ENCODE measurements at places on chromosomes 4 and X. TPM values are rescaled to one million over a fixed set of nuclear protein-coding genes. Genes with fewer than 3 reads are reported as not detected.

CXCL10 gene
- 1.0 TPM for total RNA-seq

- H3K27ac ChIP-seq: no peak overlapping the region
- H3K36me3 ChIP-seq: no peaks in the 10 kb centered on the region
- no peak for DNase-seq
- peaks cover 16% of the 10 kb centered on the region for H3K4me1 ChIP-seq
These were observed 217.9 kb downstream of the HS6ST2 start for GRCh38 chrX:132740316-132741123.

SOX3 gene
- not detected for total RNA-seq

DNA sequence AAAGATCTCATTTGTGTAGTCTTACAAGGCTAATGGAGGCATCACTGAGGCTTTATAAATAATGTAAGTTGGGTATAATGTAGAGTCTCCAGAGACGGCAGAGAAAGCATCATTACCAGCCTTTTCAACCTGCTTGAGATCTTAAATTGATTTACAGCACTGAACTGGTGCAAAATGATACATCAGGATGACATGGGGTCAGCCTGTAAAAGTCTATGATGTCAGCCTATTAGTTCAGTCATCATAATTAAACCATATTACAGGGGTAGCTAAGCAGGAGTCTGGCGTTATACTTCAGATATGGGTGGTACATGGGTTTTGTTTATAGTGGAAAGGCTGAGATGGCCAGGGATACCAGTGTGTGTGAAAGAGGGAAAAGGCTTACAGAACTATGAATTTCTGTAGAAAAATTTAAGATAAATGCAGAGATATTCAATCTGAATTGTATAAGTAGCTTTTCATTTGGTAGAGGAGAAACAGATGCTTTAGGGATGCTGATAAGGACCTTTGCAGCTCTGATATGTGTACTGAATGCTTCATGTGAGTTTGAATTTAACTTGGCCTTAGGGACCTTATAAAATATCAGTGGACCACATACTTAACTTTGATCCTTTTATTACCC is 2.7 kb downstream of the SMAD1 start:
- no peak for DNase-seq
- H3K27me3 ChIP-seq: peaks cover 9% of the 10 kb centered on the region

DNA sequence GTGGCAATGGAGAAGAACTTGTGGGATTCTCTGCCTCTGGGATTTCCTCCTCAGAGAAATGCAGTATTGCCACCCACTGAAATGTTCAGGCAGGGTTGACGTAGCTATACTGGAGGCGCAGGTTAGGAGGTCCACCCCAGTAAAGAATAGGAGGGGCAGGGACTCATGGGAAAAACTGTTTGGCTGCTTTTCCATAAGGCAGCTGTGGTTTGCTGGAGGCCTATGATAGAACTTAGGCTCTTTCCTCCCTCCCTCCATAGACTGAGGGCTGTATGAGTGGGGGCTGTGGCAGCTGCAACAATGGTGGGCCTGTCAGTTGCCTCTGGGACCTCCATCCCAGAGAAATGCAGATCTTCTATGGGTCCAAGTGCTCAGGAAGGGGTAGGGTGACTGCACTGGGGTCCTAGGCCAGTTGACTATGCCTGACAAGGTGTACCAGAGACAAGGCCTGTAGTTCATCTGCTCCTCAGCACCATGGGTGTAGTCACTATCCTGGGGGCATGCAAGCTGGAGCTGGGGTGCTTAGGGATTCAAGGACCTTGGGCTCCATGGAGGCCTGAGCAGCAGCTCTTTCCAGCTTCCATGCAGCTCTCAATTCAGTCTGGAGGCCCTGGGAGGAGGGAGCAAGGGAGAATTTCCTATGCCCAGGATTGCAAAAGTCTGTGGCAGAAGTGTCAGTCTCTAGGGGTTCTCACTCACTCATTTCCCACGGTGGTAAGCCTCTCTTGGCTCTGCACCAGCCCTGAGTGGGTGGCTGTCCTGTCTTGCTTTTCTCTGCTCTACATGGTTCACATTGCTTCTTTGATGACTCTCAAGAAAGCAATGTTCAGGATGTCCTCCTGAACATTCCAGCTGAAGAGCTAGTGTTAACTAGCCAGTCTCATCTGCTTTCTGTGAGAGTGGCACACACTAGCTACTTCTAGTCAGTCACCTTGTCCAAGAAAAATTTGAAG is 353.0 kb downstream of the IDS start:
- no peaks in the 10 kb centered on the region for H3K36me3 ChIP-seq
- no peak overlapping the region for H3K27ac ChIP-seq
- no peak overlapping the region for H3K4me3 ChIP-seq
- no peak for DNase-seq

DNA sequence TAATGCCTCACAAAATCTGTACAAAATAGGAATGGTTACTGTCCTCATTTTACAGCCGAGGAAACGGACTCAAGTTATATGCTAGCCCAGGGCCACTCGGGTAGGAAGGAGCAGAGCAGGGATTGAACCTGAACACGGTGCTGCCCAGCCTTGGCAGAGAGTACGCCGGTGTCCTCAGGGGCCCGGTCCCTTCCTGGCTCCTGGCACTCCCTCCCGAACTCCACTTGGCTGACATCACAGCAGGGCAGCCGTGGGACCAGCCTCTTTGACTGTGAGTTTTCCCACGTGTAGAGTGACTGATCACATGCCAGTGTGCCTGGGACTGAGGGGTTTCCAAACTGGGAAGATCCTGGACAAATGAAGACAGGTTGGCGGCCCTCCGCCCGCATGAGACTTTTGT is 23.7 kb downstream of the MAN2B2 start:
- no peak overlapping the region for H3K27ac ChIP-seq
- H3K4me1 ChIP-seq: no peaks in the 10 kb centered on the region
- no peak overlapping the region for H3K4me3 ChIP-seq
- no peaks in the 10 kb centered on the region for H3K27me3 ChIP-seq

DNA sequence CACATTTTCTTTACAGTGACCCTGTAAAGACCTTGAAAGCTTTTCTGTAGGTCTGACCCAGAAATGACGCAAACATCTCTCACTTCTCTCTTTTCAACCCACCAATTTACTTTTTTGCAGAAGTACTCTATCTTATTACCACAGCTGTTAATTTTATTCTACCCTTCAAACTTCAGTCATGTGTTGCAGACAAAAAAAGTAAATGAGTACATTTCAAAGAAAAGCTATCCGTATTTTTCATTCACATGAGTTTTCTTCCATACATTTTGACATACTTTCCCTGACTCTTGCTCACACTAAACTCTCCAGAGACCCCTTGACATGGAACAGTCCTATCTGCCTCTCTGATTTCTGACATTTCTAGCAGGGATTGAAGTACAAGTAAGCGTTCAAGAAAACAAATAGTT is 51.7 kb downstream of the SLC7A11 start:
- peaks cover 5% of the 10 kb centered on the region for H3K27me3 ChIP-seq
- H3K27ac ChIP-seq: no peak overlapping the region
- no peaks in the 10 kb centered on the region for H3K4me1 ChIP-seq

DNA sequence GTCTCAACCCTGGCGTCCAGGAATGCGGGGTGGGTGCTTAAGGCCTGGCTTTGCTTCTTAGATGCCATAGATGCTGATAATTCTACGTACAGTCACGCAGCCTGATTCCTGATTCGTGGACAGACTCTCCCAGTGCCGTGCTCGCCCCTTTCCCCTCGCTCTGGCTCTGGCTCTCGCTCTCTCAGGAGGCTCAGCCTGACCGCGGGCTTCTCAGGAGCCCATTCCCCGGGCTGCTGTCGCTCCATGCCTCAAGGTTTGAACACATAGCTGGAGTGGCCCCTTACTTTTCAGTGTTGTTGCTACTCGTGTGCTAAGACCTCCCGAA is 59.2 kb upstream of the ZC4H2 start:
- H3K4me3 ChIP-seq: peak overlapping the region; percentile 87
- H3K27me3 ChIP-seq: no peaks in the 10 kb centered on the region
- no peak for DNase-seq
- peaks cover 17% of the 10 kb centered on the region for H3K4me1 ChIP-seq
- no peaks in the 10 kb centered on the region for H3K36me3 ChIP-seq
- H3K27ac ChIP-seq: peak overlapping the region; percentile 85

DNA sequence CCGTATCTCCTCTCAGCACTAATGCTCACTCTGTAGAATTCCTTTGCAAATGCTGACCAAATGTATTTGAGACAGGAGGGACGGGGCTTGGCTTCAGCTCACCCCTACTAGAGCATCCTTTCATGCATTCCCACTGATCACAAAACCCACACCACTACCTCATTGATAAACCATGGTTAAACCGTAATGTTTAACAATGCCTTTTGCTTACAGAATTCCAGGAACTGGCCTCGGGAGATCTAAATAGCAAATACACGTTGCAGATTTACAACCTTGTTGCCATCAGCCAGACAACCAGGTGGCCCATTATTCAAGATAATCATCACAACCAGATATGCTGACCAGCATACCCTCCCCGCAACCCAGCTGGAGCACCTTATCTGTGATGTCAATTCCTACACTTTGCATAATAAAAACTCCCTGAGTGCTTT is 391.9 kb downstream of the KCTD8 start:
- H3K4me1 ChIP-seq: no peaks in the 10 kb centered on the region
- H3K27me3 ChIP-seq: no peaks in the 10 kb centered on the region
- DNase-seq: no peak

SERTM2 gene
- not detected for total RNA-seq

DNA sequence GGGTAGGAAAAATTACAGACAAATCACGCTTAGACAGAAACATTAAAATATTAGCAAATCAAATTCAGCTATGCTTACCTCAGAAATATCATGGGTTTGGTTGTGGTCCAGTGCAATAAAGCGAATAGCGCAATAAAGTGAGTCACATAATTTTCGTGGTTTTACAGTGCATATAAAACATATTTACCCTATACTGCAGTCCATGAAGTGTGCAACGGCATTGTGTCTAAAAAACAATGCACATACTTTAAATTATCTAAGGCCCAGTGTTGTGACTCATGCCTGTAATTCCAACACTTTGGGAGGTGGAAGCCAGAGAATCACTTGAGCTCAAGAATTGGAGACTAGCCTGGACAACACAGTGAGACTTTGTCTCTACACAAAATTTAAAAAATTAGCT is 195.7 kb upstream of the IL1RAPL1 start:
- H3K4me1 ChIP-seq: no peaks in the 10 kb centered on the region
- no peaks in the 10 kb centered on the region for H3K27me3 ChIP-seq
- H3K36me3 ChIP-seq: no peaks in the 10 kb centered on the region
- no peak overlapping the region for H3K4me3 ChIP-seq
- no peak for DNase-seq

PDGFRA gene
- not detected for total RNA-seq

- H3K36me3 ChIP-seq: no peaks in the 10 kb centered on the region
- no peaks in the 10 kb centered on the region for H3K27me3 ChIP-seq
- DNase-seq: no peak
- H3K27ac ChIP-seq: no peak overlapping the region
- no peak overlapping the region for H3K4me3 ChIP-seq
These were observed 470.6 kb upstream of the GALNTL6 start for GRCh38 chr4:171342646-171343045.

F8A1 gene
- total RNA-seq: 7.9 TPM

DNA sequence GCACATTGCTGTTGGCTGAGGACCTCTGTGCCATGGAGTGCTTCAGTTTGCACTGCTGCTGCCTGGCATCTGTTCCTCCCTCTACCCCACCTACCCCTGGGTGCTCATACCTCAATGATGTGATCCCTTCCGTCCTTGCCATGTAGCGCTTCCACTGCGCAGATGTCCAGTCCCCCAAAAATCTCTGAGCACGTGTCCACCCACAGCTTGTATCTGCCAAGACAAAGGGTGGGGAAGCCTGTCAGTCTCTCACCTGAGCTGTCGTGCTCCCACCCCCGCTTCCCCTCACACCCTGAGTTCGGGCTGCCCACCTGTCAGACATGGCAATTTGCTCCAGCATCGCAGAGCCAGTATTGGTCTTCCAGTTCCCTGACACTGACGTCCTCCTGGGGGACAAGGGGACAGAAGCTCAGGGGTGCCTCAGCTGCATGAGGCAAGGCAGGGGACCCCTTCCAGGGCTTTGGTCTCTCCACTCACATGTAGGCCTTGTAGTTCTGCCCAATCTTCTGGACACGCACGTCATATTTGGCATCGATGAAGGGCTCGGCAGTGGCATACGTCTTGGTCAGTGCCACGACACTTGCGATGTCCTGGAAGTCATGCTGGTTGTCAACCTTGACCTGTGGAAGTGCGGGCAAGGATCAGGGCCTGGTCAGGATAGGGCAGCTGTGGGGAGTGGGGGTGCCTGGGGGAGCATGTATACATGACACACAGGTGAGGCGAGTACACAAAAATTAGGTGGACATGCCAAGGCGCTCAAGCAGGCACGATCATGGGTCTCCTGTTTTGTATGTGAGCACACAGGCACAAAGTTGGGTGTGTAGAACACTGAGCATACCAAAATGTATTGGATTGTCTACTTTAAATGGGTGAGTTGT is 6.0 kb upstream of the TIMP1 start:
- no peak overlapping the region for H3K4me3 ChIP-seq
- DNase-seq: no peak
- H3K36me3 ChIP-seq: peaks cover 12% of the 10 kb centered on the region
- H3K27me3 ChIP-seq: peaks cover 4% of the 10 kb centered on the region
- no peak overlapping the region for H3K27ac ChIP-seq
- peaks cover 31% of the 10 kb centered on the region for H3K4me1 ChIP-seq

ADH1B gene
- not detected for total RNA-seq

TLR10 gene
- total RNA-seq: not detected

GLRA3 gene
- not detected for total RNA-seq

DNA sequence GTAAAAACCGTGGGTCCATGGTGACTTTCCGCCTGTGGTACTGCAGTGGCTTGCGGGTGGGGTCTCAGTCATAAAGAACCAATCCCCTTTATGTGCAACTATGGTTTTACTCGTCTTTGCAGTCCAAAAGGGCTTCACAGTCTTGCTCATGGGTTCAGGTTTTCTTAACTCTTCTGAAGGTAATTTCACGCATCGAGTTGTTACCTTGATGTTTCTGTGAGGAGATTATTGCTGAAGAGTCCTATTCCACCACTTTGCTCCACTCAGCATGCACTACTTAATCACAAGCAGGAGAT is 41.5 kb downstream of the F8 start:
- H3K27ac ChIP-seq: no peak overlapping the region
- no peaks in the 10 kb centered on the region for H3K36me3 ChIP-seq
- DNase-seq: no peak

DNA sequence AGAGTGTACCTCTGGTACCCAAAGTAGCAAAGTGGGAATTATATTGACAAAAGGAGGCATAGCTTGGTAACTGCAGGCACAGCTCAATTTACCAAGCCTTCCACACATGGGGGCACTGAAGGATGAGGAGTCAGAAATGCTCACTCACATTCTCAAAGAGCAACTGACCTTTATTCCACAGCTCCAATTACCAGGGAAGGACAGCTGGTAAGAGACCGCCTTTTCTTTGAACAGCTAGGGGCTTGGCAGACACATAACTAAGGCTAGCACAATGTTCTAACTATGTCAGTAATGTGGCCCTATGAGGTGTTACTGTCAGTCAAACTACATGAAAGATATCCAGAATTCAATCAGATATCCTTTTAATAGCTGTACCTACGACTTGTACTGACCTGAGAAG is 20.5 kb upstream of the STS start:
- H3K4me1 ChIP-seq: no peaks in the 10 kb centered on the region
- H3K27me3 ChIP-seq: no peaks in the 10 kb centered on the region
- no peak overlapping the region for H3K4me3 ChIP-seq

GRCh38 chr4:12679217-12679616 is 804.9 kb downstream of the RAB28 start:
- H3K27ac ChIP-seq: no peak overlapping the region
- H3K4me1 ChIP-seq: no peaks in the 10 kb centered on the region
- no peak for DNase-seq
- H3K27me3 ChIP-seq: peaks cover 5% of the 10 kb centered on the region

- H3K4me3 ChIP-seq: no peak overlapping the region
- H3K4me1 ChIP-seq: peaks cover 4% of the 10 kb centered on the region
- H3K36me3 ChIP-seq: no peaks in the 10 kb centered on the region
These were observed 84.6 kb downstream of the RELL1 start for GRCh38 chr4:37601531-37601930.
